ENCODE measurements at places on chromosomes 1 and 21.

GRCh38 chr1:92411511-92411910 lies 75.2 kb downstream of the GFI1 start:
- no peak for DNase-seq

DNA sequence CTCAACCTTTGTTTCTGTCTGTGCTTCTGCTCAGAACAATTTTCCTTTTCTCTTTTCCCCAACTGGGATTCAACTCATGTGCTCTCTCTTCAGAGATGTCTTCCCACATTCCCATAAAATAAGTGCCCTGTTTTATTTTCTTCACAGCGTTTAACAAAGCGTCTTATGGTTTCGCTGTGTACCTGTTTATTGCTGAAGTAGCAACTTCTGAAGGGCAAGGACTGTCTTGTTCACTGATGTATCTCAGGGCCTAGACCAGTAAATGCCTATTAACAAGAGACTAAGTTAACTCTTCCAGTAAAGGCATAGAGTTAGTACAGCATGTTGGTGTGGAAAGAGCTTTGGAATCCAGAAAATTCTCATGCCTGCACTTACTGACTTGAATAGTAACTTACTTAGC lies 42.9 kb upstream of the MPZL1 start:
- DNase-seq, result no peak

DNA sequence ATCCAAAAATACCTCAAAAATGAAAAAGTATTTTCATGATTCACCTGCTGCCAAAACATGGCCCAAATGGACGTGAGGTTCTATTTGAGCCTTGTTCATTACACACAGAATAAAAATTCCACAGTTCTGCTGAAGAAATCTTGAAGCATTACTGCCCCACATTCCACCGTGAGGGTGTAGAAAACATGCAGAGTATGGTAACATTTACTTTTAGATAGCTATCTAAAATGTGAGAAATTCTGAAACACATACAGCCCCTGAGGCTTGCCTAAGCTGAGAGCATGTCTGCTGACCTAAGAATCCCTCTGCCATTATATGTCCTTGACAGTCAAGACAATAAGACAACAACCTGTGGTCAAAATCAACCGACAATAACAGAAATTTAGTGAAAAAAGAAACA lies 186.5 kb downstream of the DSCAM start:
- DNase-seq, result no peak

DNA sequence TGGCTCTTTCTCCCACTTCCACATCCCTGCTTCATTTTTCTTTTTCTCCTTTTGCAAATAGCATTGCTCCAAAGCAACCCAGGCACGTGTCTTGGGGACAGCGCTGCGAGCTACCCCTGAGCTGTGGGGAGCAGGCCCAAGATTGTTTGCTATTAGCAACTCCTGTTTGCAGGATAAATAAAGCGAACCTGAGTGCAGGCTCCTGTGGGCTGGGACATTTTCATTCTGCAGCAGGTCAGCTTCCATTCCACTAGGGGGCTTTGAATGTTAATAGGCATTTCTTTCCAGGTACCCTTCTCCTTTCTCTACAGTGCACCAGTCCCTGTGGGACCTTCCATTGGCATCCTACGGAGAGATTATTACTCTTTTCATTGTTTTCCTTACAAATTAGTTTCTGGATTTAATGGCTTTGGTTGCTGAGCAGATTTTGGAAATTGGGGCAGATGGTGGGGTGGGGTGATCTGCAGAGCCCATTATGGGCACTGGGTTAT lies 54.0 kb downstream of the OLFML3 start:
- no peak for DNase-seq
